CD4-positive, alpha-beta T cell treated with Interleukin-17A for 4 hours (primary cell): ENCODE measurements at places on chromosomes 11 and 22.

DNA sequence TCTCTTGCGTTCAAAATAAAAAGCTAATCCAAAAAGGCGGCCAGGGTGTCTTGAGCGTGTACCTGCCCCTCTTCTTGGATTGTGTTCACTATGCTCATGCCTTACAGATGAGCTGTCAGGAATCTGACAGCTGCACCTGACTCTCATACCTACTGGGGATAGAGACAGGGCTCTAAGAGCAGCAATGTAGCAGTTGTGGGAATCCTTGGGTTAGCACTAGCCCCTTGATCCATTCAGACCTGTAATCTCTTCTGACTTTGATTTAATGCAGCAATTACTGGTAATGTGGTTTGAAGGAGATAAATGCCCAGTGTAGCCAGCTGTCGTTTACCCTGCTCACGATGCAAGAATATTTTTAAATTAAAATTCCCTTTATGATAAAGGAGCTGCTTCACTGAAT is 145.8 kb downstream of the APOL5 start:
- DNase-seq = no peak

DNA sequence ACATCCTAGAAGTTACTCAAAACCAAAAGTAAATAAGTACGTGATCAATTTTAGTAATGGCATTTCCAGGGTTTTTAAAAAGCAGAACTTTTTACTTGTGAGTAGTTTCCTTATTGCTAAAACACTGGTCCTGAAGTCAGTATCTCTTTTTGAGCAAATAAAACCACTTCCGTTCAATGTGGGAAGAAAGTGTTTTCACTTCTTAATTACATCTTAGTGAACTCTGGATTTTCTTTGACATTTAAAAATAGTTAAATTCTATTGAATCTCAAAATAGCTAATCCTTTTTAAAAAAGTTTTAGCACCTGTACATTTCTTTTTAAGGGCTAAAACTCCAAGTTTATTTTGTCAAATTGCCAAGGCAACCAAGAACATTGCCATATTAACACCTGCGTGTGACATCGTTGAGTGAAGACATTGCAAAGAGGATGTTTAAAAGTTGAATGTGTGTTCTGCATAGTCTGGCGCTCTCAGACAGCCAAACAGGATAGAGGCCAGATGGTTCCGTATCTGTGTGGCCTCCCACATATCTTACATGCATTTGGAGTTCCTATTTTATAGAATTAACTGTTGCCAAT is 17.2 kb upstream of the OR5B21 start:
- peak; percentile 41 for DNase-seq

DNA sequence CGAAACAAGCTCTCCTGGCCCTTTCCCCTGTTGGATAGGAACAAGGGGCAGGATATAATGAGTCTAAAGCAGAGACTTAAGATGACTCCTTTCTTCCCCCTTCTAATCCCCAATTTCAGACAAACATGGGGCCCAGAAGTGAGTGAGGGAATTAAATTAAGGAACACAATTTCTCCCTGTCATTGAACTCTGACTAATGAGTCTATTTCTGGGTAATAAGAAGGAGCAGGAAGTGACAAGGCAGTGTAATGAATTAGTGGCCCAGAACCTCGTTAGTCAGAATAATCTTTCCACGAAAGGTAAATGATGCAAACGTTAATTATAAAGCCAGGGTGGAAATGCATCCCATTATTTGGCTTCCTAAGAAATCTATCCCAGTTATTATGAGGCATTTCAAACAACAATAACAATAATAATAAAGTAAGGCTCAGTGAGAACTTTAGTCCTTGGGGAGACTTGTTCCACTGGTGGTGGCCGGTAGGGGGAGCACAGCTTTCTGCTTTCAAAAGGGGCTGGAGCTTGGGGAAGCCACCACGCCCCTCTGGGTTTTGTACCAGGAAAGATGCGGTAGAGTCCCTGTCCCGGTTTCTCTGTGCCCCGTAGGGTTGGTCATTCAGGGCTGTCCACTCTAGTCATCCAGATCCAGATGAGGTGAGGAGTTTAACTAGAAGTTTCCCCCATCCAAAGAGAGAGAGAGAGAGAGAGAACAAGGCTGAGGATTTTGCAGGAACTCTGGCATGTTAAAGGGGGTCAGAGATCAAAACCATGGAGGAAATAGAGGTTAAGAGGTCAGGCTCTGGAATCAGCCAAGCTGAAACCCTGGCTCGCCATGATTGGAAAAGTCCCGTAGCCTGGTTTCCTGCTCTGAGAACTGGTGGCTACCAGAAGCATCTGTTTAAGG is 298.3 kb downstream of the NTM start:
- peak; percentile 19 for DNase-seq

GRCh38 chr11:126548581-126549550 is 193.4 kb downstream of the ST3GAL4 start:
- no peak for DNase-seq

GRCh38 chr22:43227239-43227630 is 40.3 kb upstream of the TTLL12 start:
- no peak for DNase-seq

DNA sequence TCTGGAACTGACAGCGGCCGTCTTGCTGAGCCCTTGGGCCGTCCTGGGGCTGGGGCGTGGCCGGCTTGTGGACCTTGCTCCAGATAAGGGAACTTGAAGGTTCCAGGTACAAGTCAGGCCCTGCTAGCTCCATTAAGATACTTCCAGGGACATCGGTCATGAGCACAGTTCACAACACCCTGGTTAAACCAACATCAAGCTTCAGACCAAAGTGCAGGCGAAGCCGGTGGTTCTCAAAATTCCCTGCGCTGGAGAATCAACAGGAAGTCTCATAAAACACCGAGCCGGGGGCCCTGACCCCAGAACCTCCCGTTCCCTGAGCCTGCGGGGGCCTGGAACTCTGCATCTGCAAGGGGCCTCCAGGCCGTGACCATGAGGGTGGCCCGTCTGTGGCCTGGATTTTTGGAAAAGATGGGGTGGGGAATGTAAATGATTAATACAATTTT is 1043.8 kb downstream of the BRD1 start:
- DNase-seq = no peak

DNA sequence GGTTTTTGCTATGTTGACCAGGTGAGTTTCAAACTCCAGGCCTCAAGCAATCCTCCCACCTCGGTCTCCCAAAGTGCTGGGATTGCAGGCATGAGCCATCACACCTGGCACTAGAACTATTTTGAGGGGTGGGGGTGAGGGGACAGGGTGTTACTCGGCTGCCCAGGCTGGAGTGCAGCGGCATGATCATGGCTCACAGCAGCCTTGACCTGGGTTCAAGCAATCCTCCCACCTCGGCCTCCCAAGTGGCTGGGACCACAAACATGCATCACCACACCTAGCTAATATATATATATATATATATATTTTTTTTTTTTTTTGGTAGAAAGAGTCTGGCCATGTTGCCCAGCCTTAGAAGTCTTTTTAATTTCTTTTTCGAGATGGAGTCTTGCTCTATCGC is 17.1 kb upstream of the IFITM3 start:
- no peak for DNase-seq

- no peak for DNase-seq
Observed at GRCh38 chr11:69574608-69575255, 66.2 kb upstream of the CCND1 start.
